Astrocyte (in vitro differentiated cells and primary cell): ENCODE measurements at places on chromosomes 6 and 20. TPM values are rescaled to one million over a fixed set of nuclear protein-coding genes. Genes with fewer than 3 reads are reported as not detected.

Gene PPP1R16B
- total RNA-seq, result 0.41 and 0.68 TPM in 2 replicates

Gene ARMH2
- not detected in 2 replicates for total RNA-seq

GRCh38 chr6:22579439-22579838 lies 10.1 kb downstream of the HDGFL1 start:
- no peaks in the 10 kb centered on the region for H3K4me1 ChIP-seq
- H3K36me3 ChIP-seq, result no peaks in the 10 kb centered on the region
- H3K27ac ChIP-seq, result no peak overlapping the region
- DNase-seq, result no peak
- H3K27me3 ChIP-seq, result no peaks in the 10 kb centered on the region

- DNase-seq, result no peak
- H3K4me1 ChIP-seq, result peaks cover under 1% of the 10 kb centered on the region
- no peaks in the 10 kb centered on the region for H3K27me3 ChIP-seq
- no peak overlapping the region for H3K27ac ChIP-seq
- H3K4me3 ChIP-seq, result no peak overlapping the region
Measured at GRCh38 chr6:73511796-73512195, 9.0 kb downstream of the EEF1A1 start.

GRCh38 chr6:90256698-90257485 lies 39.8 kb downstream of the BACH2 start:
- H3K27ac ChIP-seq, result peak overlapping the region; percentile 58
- peaks cover 9% of the 10 kb centered on the region for H3K4me1 ChIP-seq
- DNase-seq, result peak; percentile 80
- H3K36me3 ChIP-seq, result no peaks in the 10 kb centered on the region
- H3K27me3 ChIP-seq, result no peaks in the 10 kb centered on the region

DNA sequence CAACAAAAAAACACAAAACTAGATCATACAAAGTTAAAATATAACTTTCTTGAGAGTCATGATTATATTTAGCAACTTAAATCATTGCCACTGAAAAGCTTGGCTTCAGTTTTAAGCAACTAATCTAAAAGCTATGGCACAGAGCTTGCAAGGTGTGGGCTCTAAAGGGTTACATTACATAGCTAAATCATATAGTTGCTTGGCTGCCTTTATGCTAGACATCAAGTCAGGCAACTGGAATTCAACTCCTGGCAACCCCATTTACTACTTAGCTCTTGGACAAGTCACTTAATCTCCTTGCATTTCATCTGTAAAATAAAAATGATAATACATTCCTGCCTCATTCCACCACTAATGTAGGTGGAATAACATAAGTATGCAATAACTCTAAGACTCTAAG lies 40.9 kb upstream of the GCM1 start:
- peak overlapping the region; percentile 14 for H3K27ac ChIP-seq
- no peaks in the 10 kb centered on the region for H3K4me1 ChIP-seq
- no peak overlapping the region for H3K4me3 ChIP-seq
- no peaks in the 10 kb centered on the region for H3K27me3 ChIP-seq
- no peaks in the 10 kb centered on the region for H3K36me3 ChIP-seq

- no peak overlapping the region for H3K27ac ChIP-seq
- peaks cover 6% of the 10 kb centered on the region for H3K4me1 ChIP-seq
- DNase-seq, result no peak
- no peaks in the 10 kb centered on the region for H3K36me3 ChIP-seq
- H3K27me3 ChIP-seq, result no peaks in the 10 kb centered on the region
Measured at GRCh38 chr6:118677193-118677592, 25.8 kb upstream of the CEP85L start.

DNA sequence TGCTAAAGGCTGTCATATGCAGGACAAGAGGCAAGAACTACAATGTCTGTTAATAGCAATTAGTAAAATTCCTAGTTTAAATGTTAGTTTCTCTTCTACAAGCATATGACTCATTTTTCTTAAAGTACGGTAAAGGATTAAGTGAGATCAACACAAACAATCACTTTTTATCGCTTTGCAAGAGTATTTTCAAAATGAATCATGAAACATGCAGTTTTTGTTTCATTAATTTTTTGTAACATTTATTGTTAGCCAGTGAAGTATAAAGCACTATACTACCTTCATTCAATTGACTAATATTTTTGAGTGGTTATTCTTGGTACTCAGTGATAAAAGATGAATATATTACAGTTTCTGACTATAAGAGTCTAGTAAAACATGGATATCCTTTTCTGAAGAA lies 138.6 kb downstream of the AHI1 start:
- peak; percentile 65 for DNase-seq
- H3K4me3 ChIP-seq, result peak overlapping the region; percentile 34
- peaks cover 17% of the 10 kb centered on the region for H3K4me1 ChIP-seq
- peak overlapping the region; percentile 99 for H3K27ac ChIP-seq
- H3K36me3 ChIP-seq, result no peaks in the 10 kb centered on the region
- no peaks in the 10 kb centered on the region for H3K27me3 ChIP-seq

DNA sequence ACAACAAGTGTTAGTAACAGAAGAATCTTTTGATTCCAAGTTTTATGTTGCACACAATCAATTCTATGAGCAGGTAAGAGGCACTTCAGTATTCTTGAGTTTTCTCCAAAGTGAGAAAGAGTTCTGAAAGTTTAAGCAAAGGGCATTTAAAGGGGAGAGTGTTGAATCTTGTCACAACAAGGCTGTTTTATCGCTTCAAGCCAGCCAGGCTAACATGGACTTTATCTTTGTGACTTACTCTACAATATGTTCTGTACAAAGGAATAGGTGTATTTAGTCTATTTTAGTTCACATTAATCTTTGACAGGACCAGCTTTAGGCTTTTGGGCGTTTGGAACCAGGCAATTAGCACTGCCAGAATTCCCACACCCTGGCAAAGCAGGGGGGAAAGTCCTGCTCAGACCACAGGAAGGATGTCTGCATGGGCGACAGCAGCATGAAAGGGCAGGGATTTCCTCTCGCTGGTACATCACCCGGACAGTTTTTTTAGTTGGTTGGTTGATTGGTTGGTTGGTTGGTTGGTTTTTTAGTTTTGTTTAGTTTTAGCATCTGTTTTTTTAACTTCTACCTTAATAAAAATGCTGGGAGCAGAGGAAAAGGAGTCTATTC lies 395.4 kb upstream of the SOX4 start:
- H3K27me3 ChIP-seq, result no peaks in the 10 kb centered on the region
- no peak for DNase-seq
- H3K36me3 ChIP-seq, result no peaks in the 10 kb centered on the region
